Umbilical cord (tissue), 2 donors: ENCODE measurements at places on chromosomes 5 and 9. TPM values are rescaled to one million over a fixed set of nuclear protein-coding genes. Genes with fewer than 3 reads are reported as not detected.

GRCh38 chr5:91119981-91120850 is 262.9 kb downstream of the ARRDC3 start:
- DNase-seq: peak; percentile 68

DNA sequence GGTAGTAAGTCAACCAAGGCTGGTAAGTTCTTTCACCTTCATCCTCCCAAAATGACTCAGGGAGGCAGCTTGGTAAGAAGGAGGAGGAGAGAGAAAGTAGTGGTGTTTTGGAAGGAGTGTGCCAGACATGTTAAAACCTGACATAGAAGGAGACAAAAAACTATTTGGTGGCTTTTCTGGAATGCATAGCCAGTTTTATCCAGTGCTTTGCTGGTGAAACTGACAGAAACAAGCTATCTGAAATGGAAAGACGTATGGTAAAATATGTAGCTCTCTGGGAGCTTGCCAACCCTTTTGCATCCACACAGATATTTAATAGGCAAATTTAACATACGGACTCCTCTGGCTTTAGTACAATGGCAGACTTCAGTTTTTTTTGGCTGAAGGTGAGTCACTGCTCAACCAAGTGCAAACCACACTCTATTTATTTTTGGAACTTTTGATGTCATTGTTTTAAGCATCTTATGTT is 45.4 kb downstream of the RAB14 start:
- DNase-seq: no peak

GRCh38 chr9:24011009-24011717 is 185.1 kb upstream of the ELAVL2 start:
- DNase-seq: peak; percentile 10

DNA sequence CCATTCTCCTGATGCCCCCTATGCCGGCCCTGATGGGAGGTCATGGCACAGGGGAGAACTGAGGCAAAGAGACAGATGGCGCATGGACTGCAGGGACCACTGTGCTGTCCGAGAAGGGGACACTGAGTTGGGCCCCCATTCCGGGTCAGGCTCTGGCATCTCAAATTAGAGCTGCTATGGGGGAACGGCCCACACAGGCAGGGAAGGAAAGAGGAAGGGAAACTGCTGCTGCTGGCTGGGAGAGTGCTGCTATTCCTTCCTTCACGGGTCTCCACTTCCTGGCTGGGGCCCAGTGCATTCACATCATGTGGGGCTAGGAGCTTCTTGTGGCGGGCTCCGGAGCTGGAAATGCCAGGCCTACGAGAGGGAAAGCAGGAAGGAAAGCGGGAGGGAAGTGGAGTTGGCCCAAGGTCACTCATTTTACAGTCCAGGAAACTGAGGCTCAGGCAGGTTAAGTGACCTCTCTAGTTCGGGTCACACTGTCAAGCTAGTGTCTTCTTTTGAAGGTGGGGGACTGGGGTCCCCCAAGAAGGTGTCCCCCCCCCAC is 1.3 kb upstream of the CARD19 start:
- peak; percentile 70 for DNase-seq

GCNT4 gene
- 15.2 TPM for total RNA-seq

AGPAT2 gene
- 32.7 TPM for total RNA-seq

PTTG1 gene
- 54.7 TPM for total RNA-seq

GMCL2 gene
- 4.1 TPM for total RNA-seq

FOXD4 gene
- 3.4 TPM for total RNA-seq

S1PR3 gene
- total RNA-seq: 11.8 TPM
